ENCODE measurements at places on chromosomes 3 and 15.
A peak's percentile ranks its signal among the peaks of the same experiment; 100 is the strongest.

DNA sequence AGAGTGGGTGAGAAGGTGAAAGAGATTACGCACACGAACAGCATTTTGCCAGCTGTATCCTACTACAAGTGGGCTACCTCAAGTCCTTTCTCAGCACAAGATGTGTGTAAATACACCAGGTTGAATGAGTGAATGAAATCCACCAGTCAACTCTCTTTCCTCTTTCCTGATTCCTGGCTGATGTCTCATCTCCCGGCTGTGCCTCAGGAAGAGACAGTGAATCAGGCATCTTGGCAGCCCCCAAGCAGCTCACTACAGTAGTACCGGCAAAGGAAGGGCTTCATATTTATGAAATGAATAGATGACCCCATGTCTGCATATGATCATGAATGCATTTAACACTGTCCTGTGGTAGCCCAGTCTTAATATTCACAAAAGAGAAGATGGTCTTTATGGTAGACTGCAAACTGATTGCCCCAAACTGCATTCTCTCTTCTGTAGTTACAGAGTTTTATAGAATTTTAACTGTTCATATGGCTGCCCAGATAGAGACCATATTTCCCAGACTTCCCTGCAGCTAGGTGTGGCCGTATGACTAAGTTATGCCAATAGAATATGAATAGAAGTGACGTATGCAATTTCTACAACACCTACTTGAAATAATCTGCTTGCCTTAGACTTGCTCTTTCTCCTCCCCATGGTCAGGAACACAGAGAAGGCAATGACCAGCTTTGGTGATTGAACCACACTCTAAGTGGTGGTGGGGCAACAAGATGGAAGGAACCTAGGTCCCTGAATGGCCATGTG, 22.7 kb downstream of the MGLL start:
- H3K27me3 ChIP-seq = no peaks in the 10 kb centered on the region
- H3K4me1 ChIP-seq = no peaks in the 10 kb centered on the region
- H3K27ac ChIP-seq = peak overlapping the region; percentile 27
- no peak overlapping the region for H3K4me3 ChIP-seq

DNA sequence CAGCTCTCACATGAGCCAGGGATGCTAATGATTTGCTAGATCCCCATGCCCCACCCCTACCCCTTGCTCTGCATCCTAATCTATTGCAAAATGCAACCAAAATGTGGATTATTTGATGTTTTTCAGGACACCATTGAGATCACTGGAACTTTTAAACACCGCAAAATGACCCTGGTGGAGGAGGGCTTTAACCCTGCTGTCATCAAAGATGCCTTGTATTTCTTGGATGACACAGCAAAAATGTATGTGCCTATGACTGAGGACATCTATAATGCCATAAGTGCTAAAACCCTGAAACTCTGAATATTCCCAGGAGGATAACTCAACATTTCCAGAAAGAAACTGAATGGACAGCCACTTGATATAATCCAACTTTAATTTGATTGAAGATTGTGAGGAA, 29.7 kb downstream of the HDC start:
- H3K4me1 ChIP-seq = peaks cover 9% of the 10 kb centered on the region
- H3K27ac ChIP-seq = no peak overlapping the region
- no peak for DNase-seq
- H3K36me3 ChIP-seq = no peaks in the 10 kb centered on the region
- no peak overlapping the region for H3K4me3 ChIP-seq

DNA sequence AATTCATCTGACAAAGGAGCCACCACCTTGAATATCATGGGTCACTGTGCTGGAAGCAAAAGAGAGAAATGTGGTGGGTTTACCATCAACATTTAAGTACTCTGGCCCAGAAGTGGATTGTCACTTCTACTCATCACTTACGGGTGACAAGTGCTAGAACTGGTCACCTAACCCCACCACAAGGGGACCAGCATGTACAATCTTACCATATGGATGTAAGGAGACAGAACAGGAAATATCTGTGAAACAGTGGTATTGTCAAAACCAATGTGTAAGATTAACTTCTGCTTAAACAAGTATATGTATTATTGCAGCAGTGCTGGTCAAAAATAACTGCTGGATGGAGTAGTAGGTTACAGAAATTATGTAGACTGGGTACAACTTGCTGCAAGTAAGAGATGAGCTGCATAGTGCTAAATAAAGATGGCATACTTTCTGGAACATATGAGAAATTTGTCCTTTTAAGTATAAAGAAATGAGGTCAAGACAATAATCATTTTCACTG, 171.8 kb downstream of the POTEB3 start:
- DNase-seq = no peak
- H3K4me3 ChIP-seq = no peak overlapping the region
- no peaks in the 10 kb centered on the region for H3K4me1 ChIP-seq
- H3K27ac ChIP-seq = no peak overlapping the region
- no peaks in the 10 kb centered on the region for H3K27me3 ChIP-seq
- no peaks in the 10 kb centered on the region for H3K36me3 ChIP-seq

GRCh38 chr3:99780749-99781148, 36.9 kb upstream of the CMSS1 start:
- no peak overlapping the region for H3K27ac ChIP-seq
- H3K36me3 ChIP-seq = no peaks in the 10 kb centered on the region
- H3K27me3 ChIP-seq = no peaks in the 10 kb centered on the region
- H3K4me1 ChIP-seq = no peaks in the 10 kb centered on the region

DNA sequence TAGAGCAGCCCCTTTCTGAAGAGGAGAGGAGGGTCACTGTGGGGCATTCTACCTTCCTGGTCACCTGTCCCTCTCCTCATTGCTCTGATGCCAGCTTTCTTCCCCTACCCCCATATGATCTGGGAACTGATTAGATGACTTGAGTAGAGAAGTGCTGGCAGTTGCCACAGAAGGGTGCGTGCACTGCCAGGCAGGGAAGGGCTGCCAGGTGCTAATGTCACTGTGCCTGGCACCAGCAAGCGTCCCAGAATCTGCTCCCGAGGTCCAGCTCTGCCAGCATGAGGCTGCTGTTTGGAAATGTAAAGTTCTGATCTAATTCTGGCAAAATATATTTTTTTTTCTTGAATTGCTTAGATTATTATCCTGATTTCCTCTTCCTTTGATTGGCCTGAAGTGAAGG, 52.8 kb downstream of the PPM1L start:
- no peak overlapping the region for H3K4me3 ChIP-seq
